CD4-positive, alpha-beta T cell treated with Interleukin-17A for 1 hour (primary cell): ENCODE measurements at places on chromosomes 4 and X.

DNA sequence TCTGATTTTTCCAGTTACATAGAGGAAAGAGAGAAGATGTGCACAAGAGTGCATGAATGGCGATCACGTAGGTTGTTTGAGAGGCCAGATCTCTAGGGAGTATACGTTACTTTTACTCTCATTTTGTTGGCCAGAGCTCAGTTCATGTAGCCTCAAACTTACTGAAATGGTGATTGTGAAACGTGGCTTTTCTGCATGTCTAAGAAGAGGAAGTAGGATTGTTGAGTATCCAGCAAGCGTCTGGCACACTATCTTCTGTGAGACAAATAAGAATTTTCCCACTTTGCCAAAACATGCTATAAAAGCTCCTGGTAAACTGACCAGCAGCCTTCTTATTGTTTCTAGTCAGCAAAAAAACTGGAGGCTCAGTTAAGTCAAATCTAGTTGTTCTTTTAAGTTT lies 264.5 kb upstream of the EMCN start:
- DNase-seq: no peak

DNA sequence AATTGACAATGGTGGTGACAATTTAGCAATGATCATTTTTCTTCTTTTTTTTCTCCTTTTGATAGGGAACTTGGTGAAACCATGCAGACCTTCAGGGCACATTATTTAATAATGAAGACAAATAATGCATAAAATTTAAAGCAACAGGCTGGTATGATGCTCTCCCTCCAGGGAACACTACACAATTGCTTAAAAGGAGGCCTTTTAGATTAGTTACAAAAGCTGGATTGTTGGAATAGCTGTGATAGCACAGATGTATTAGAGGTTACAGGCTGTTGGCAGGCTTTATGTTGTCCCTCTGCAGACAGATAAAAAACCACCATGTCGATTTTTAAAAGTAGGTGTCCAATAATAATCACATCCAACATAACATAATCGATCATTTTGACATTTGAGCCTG lies 307.0 kb downstream of the ADGRL3 start:
- DNase-seq: no peak

- no peak for DNase-seq
Observed at GRCh38 chr4:6324461-6324998, 54.9 kb downstream of the WFS1 start.

GRCh38 chr4:186852073-186852420 lies 128.4 kb upstream of the FAT1 start:
- no peak for DNase-seq

- no peak for DNase-seq
Observed at GRCh38 chr4:175386776-175387507, 425.1 kb downstream of the GPM6A start.

- no peak for DNase-seq
Observed at GRCh38 chr4:99983289-99983943, 33.3 kb upstream of the H2AZ1 start.

GRCh38 chrX:24150898-24151297 lies 1.4 kb downstream of the ZFX start:
- DNase-seq: no peak

GRCh38 chrX:136541294-136541693 lies 9.3 kb downstream of the VGLL1 start:
- no peak for DNase-seq

GRCh38 chr4:89303177-89303576 lies 4.4 kb downstream of the GPRIN3 start:
- peak; percentile 90 for DNase-seq

DNA sequence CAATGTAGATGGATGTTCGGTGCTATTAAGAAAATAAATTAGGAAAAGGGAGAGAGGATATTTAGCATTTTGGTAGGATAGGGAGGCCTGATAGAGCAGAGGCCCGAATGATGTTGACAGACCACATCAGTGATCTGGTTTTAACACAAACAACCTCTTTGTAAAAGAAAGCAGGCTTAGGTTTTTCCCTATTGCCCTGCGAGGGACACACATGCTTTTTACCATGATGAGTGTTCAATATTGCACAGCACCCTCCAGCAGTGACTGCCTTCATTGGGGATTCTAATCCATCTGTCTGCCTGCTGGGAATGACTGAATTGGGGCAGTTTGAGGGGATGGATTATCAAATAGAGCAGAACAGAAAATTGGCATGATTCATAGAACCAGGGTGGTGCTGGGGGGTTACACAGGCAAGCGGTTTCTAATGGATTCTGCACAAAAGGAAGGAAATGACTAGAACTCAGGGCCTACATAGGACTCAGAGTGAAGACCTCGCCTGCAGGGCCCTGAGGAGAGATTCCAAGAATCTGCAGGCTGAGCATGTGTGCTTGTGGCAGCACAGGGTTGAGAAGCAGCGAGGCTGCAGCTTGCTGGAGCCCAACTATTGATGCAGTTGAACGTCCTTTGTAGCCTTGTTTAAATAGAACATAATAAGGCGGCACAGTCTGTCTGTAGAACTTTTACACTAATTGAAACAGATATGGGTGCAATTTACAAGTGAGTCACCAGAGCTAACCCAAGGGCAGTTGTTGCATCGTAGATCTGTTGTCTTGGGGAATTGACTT lies 58.0 kb downstream of the RHOH start:
- DNase-seq: no peak

GRCh38 chr4:140315019-140315418 lies 58.4 kb upstream of the SCOC start:
- DNase-seq: no peak

GRCh38 chrX:115368876-115369275 lies 79.4 kb downstream of the LUZP4 start:
- no peak for DNase-seq

GRCh38 chr4:66564901-66565651 lies 894.8 kb upstream of the EPHA5 start:
- DNase-seq: no peak

- DNase-seq: no peak
Observed at GRCh38 chr4:165351359-165352130, 24.1 kb downstream of the MSMO1 start.

- DNase-seq: no peak
Observed at GRCh38 chr4:85676850-85677590, 202.1 kb downstream of the ARHGAP24 start.

GRCh38 chr4:170589597-170590191 lies 499.9 kb upstream of the AADAT start:
- no peak for DNase-seq

- DNase-seq: no peak
Observed at GRCh38 chr4:31651541-31651940, 931.4 kb downstream of the PCDH7 start.

- DNase-seq: no peak
Observed at GRCh38 chr4:20431543-20431951, 179.8 kb downstream of the SLIT2 start.

DNA sequence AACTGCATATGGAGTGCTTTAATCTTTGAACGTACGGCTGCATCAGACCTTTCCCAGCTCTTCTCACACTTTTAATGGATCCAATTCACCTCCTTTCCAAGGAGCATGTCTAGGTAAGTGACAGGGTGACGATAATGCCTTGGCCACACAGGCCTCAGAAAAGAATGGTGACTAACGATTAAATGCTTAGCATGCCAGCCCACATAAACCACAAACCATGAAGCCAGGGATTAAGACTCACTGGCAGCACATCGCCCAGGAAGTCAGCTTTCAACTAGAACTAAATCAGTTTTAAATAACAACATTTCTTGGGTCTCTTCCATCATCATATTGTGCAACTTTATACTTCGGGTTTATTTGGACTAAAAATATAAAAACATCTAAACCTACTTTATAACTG lies 28.7 kb downstream of the INPP4B start:
- DNase-seq: peak; percentile 27

GRCh38 chr4:151690876-151691275 lies 69.9 kb downstream of the GATB start:
- no peak for DNase-seq

GRCh38 chr4:141467225-141467624 lies 169.2 kb upstream of the IL15 start:
- DNase-seq: no peak

- DNase-seq: no peak
Observed at GRCh38 chr4:184306949-184307348, 89.3 kb upstream of the ENPP6 start.

- DNase-seq: no peak
Observed at GRCh38 chr4:152102436-152103000, 341.7 kb upstream of the GATB start.

DNA sequence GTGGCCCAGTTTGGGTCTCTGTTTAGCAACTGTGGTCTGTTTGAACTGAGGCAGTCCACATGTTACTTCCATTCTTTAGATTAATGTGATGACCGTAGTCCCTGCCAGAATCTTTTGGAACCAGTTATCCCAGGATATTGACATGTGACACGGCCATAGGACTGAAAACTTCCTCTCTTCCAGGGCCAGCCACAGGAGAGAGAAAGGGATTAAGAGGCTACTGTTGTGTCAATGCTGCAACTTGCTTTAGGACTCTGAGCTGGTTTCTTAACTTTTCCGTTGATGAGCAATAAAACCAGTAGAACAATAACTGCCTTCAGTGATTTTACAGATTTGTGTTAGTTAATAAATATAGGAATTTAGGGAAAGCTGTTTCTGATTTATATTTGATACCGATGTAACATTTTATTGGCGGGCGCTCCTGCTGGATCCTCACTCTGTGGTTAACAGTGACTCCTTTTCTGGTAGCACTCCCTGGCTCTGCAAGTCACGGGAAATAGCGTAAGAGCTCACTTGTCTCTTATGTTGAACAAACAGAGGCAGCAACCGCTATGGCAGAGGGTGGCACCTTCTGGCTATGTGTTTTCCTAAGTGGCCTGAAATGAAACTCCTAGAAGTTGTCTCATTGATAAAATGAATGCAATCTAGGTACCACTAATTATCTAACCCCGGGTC lies 2.5 kb downstream of the TENM3 start:
- no peak for DNase-seq

DNA sequence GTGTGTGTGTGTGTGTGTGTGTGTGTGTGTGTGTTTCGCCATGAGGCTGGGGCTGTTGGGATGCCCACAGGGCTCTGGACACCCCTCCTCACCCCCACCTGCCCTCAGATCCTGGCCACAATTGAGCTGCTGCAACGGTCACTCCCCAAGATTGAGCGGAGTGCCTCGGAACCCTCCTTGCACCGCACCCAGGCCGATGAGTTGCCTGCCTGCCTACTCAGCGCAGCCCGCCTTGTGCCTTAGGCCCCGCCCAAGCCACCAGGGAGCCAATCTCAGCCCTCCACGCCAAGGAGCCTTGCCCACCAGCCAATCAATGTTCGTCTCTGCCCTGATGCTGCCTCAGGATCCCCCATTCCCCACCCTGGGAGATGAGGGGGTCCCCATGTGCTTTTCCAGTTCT lies 10.2 kb downstream of the ARAF start:
- no peak for DNase-seq

GRCh38 chr4:107862658-107863057 lies 37.9 kb downstream of the SGMS2 start:
- DNase-seq: peak; percentile 21

GRCh38 chr4:47160095-47160494 lies 128.7 kb downstream of the GABRB1 start:
- DNase-seq: no peak

DNA sequence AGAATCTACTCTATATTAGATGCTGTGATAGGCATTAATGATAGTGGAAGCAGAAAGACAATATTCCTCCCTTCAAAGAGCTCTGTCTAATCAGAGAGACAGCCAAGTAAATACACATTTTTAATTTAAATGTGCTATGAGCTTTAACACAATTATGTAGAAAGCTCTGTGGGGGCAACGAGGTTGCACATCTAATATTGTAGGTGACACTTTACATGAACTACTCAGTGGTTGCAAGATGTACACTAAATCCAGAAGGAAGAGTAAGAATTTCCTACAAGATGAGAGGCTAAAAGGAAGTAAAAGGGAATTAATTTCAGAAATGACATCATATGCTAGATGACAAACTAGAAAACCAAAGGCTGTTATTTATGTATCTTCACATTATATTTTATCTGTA lies 120.9 kb downstream of the SPCS3 start:
- DNase-seq: no peak

- DNase-seq: no peak
Observed at GRCh38 chr4:8724436-8725070, 132.0 kb downstream of the CPZ start.
